ENCODE measurements at places on chromosomes 3 and 15.

- DNase-seq, result no peak
Measured at GRCh38 chr3:182626484-182627467, 166.5 kb upstream of the ATP11B start.

DNA sequence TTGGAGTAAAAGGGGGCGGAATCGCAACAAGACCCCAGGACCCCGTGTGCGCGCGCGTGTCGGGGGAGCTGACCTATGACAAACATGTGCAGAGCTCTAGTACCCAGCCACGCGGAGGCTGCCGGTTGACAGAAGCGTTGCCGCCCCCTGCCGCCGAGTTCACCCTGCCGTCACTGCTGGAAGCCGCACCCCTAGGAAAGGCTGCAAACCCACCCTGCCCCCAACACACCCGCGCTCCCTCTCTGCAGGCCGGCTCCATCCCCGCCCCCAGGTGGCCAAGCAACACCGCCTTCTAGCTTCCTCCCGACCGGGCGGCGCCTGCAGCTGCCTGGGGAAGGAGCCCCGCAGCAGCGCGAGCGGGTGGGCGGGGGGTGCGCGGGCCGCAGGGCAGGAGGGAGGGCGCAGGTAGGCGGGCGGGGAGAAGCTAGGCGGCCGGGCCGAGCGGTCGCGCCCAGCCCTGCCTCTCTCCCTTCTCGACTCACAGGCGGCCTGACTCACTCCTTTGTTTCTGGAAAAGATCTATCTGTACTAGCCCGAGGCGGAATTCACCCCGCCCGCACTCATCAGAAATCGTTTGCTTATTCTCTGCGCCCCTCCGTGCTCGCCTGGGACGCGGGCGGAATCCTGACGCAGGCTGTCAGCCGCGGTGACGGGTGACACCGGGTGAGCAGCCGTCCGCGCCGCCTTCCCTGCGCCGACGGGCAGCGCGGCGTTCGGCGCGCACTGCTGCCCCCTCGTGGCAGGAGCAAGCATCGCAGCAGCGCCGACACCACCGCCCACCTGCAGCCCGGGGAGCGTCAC is 160.8 kb downstream of the GAP43 start:
- peak; percentile 97 for DNase-seq

DNA sequence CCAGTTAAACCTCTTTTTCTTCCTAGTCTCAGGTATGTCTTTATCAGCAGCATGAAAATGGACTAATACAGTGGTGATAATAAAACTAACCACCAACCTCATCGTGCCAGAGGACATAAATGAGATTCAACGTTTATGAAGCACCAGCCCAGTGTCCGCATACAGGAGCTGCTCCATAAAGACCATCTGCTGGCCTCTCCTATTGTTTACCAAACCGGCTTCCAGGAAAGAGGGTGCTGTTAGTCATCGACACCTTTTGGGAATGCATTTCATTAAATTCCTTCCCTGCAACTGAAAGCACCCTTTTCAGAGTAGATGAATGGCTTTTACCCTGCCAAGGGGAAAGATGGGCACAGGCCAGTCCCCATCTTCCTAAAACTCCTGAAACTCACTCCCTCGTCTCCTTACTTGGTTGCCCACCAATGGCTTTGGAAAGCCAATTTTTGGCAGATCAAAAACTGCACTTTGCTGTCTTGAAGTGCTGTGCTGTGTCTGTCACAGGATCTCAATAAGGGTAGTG is 122.1 kb downstream of the AQP9 start:
- DNase-seq, result no peak

GRCh38 chr3:149424918-149425317 is 47.5 kb upstream of the TM4SF1 start:
- DNase-seq, result no peak

- no peak for DNase-seq
Measured at GRCh38 chr15:61336026-61336638, 107.0 kb upstream of the RORA start.

Measured in retina (tissue), 1 donor.